ENCODE measurements at places on chromosomes 3 and 15. TPM values are rescaled to one million over a fixed set of nuclear protein-coding genes. Genes with fewer than 3 reads are reported as not detected.

Gene TNNC1
- total RNA-seq, result 3.2 TPM

Gene PLD1
- 1.0 TPM for total RNA-seq

Gene NANOGP8
- not detected for total RNA-seq

Gene NR2E3
- not detected for total RNA-seq

Gene SMCO1
- total RNA-seq, result not detected

Gene SI
- total RNA-seq, result not detected

Gene TRPM7
- 47.0 TPM for total RNA-seq

Gene RHCG
- not detected for total RNA-seq

GRCh38 chr3:13379201-13379830 lies 40.8 kb downstream of the NUP210 start:
- H3K27me3 ChIP-seq, result no peaks in the 10 kb centered on the region
- H3K36me3 ChIP-seq, result peaks cover 28% of the 10 kb centered on the region
- peaks cover 2% of the 10 kb centered on the region for H3K4me1 ChIP-seq
- no peak overlapping the region for H3K27ac ChIP-seq
- H3K4me3 ChIP-seq, result no peak overlapping the region

- no peaks in the 10 kb centered on the region for H3K4me1 ChIP-seq
- H3K27ac ChIP-seq, result no peak overlapping the region
Measured at GRCh38 chr15:98311566-98312188, 336.7 kb upstream of the IGF1R start.

- H3K27me3 ChIP-seq, result no peaks in the 10 kb centered on the region
- H3K4me1 ChIP-seq, result no peaks in the 10 kb centered on the region
- H3K36me3 ChIP-seq, result no peaks in the 10 kb centered on the region
- H3K4me3 ChIP-seq, result no peak overlapping the region
- no peak for DNase-seq
Measured at GRCh38 chr3:27138005-27138404, 231.2 kb downstream of the NEK10 start.

DNA sequence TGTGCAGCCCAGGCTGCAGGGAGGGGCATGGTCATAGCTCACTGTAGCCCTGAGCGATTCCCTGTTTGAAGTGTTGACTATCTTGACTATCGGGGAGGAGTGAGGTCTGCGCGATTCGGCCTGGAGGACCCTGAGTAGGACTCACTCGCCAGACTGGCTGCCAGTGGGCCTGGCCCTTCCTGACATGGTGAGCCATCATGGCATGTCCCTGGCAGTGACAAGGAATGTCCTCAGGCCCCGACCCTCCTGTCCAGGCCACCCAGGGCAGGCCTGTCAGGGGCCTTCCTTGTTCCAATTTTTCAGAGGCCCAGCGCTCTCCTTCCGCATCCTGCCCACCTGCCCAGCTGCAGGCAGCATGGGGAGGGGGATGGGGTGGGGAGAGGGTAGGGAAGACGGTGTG lies 5.2 kb upstream of the OCA2 start:
- H3K36me3 ChIP-seq, result no peaks in the 10 kb centered on the region
- no peak overlapping the region for H3K4me3 ChIP-seq
- H3K27me3 ChIP-seq, result peaks cover 37% of the 10 kb centered on the region
- H3K4me1 ChIP-seq, result peaks cover 17% of the 10 kb centered on the region
- no peak for DNase-seq

GRCh38 chr3:69164296-69164695 lies 41.9 kb upstream of the LMOD3 start:
- H3K4me3 ChIP-seq, result no peak overlapping the region
- peaks cover 2% of the 10 kb centered on the region for H3K27me3 ChIP-seq
- H3K36me3 ChIP-seq, result peaks cover 3% of the 10 kb centered on the region
- DNase-seq, result no peak
- H3K4me1 ChIP-seq, result peaks cover 1% of the 10 kb centered on the region
- H3K27ac ChIP-seq, result no peak overlapping the region

- H3K27ac ChIP-seq, result no peak overlapping the region
- H3K4me1 ChIP-seq, result no peaks in the 10 kb centered on the region
- H3K27me3 ChIP-seq, result peaks cover 2% of the 10 kb centered on the region
- no peak for DNase-seq
- H3K4me3 ChIP-seq, result no peak overlapping the region
Measured at GRCh38 chr15:68682330-68682729, 103.5 kb downstream of the CORO2B start.
